ENCODE measurements at places on chromosomes 7 and 10.

GRCh38 chr7:8724080-8724718 lies 290.8 kb downstream of the NXPH1 start:
- no peak for DNase-seq

- DNase-seq: no peak
Observed at GRCh38 chr10:101745074-101745696, 30.7 kb downstream of the FGF8 start.

DNA sequence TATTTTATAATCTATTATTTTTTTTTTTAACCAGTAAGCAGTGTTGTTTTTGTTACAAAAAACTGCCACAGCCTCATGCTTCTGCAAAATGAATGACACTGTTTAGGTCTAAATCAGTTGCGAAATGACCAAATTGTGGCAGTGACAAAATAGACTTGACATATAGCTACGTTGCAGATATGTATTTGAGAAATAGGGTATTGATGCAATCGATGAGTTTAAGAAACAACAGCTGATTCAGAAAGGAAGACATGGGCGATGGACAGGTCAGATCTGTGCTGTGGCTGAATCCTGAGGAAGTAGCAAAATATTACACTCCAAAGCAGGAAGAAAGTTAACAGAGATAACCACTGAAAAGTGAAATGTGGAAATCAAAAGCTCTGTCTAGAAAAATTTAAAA lies 89.0 kb upstream of the STEAP4 start:
- DNase-seq: no peak

GRCh38 chr7:44797329-44798258 lies 1.1 kb downstream of the PPIA start:
- DNase-seq: peak; percentile 63

- DNase-seq: no peak
Observed at GRCh38 chr7:78691584-78691983, 761.9 kb downstream of the MAGI2 start.

GRCh38 chr10:51087114-51087513 lies 12.8 kb downstream of the PRKG1 start:
- no peak for DNase-seq

- DNase-seq: no peak
Observed at GRCh38 chr10:36500266-36500665, 625.1 kb upstream of the ANKRD30A start.

DNA sequence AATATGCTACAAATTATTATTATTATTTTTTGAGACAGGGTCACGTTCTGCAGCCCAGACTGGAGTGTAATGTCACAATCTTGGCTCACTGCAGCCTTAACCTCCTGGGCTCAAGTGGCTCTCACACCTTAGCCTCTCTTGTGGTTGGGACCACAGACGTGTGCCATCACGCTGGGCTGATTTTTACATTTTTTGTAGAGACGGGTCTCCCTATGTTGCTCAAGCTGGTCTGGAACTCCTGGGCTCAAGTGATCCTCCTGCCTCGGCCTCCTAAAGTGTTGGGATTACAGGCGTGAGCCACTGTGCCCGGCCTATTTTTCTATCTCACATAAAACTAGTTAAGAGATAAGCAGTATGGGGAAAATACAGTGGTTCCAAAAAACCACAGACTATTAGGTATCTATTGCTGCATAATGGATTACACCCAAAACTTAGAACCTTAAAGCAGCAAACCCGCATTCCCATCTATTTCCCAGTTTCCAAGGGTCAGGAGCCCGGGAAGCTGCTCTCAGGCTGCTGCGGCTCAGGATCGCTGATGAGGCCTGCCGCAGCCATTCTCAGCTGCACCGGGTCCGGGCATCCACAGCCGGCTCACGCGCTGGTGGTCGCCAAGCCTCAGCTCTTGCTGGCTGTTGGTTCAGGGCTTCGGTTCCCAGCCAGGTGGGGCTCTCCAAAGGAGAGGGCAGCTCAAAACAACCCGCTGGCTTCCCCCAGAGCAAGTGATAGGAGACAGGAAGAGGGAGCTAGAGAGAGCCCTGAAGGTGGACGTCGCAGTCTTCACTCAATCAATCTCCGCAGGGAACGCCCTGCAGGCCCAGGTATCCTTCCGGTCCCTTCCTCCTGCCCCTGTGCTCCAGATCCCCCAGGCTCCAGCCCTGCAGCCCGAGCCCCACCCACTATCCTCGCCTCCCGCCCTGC lies 128.2 kb downstream of the UBE2H start:
- no peak for DNase-seq

DNA sequence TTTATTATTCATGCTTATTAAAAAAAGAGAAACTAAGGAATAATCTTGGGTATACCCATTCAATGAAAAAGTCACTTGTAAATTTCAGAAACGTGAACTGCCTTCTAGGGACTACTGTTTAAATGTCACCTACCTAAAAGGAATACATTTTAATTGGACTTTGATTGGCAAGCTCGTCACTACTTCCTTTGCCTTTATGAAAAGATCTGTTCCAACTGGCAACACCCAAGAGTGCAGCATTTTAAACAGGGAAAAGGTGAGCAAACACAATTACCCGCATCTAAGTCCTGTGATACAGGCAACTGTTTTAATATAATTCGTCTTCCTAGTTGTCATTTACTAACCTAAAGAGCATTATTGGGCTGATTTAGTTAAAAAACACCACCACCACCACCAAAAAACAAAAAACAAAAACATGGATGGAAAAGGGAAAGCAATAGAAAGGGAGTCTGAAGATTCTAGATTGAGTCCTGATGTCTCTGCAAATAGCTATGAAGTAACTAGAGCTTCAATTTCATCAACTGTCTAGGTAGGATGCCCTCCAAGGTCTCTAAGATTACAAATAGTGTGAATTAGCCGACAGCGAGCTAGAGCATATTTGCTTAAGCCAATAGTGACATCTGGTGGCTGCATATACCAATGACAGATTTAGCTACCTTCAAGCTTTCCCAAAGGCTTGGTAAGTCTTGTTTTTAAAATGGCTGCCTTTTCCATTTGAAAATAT lies 33.8 kb upstream of the ICA1 start:
- no peak for DNase-seq

DNA sequence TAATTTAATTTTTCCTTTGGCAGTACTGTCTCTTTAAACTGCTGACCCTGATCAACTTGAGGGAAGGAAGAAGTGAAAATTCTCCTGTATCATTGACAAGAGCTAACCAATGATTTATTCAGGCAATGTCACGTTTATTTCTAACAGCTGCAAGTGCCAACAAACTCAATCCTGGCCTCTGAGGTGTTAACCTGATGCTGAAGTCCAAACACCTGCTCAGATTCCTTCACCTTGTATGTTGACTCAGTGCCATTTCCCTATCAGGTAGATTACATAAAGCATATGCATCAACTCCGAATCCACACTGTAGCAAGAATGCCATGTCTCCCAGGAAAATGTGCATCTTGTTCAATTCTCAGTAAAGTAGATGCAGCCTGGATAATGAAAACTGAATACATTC lies 820.0 kb downstream of the XPNPEP1 start:
- DNase-seq: no peak

GRCh38 chr10:91238191-91238590 lies 17.7 kb downstream of the PCGF5 start:
- DNase-seq: no peak

- no peak for DNase-seq
Observed at GRCh38 chr7:158399762-158400161, 187.9 kb downstream of the PTPRN2 start.

GRCh38 chr7:29102558-29103151 lies 43.7 kb downstream of the CPVL start:
- DNase-seq: no peak

- DNase-seq: no peak
Observed at GRCh38 chr7:50752422-50752821, 30.3 kb downstream of the GRB10 start.

GRCh38 chr10:102509387-102509786 lies 5.6 kb downstream of the SUFU start:
- no peak for DNase-seq
